ENCODE measurements at places on chromosomes 7 and 10.
A peak's percentile ranks its signal among the peaks of the same experiment; 100 is the strongest.

GRCh38 chr7:28207486-28208158 lies 27.0 kb upstream of the JAZF1 start:
- no peak for DNase-seq

- DNase-seq, result no peak
Measured at GRCh38 chr7:156988343-156989185, 21.9 kb downstream of the MNX1 start.

GRCh38 chr7:28409716-28410627 lies 2.3 kb upstream of the CREB5 start:
- DNase-seq, result no peak

- no peak for DNase-seq
Measured at GRCh38 chr10:33244354-33244967, 90.0 kb downstream of the NRP1 start.

DNA sequence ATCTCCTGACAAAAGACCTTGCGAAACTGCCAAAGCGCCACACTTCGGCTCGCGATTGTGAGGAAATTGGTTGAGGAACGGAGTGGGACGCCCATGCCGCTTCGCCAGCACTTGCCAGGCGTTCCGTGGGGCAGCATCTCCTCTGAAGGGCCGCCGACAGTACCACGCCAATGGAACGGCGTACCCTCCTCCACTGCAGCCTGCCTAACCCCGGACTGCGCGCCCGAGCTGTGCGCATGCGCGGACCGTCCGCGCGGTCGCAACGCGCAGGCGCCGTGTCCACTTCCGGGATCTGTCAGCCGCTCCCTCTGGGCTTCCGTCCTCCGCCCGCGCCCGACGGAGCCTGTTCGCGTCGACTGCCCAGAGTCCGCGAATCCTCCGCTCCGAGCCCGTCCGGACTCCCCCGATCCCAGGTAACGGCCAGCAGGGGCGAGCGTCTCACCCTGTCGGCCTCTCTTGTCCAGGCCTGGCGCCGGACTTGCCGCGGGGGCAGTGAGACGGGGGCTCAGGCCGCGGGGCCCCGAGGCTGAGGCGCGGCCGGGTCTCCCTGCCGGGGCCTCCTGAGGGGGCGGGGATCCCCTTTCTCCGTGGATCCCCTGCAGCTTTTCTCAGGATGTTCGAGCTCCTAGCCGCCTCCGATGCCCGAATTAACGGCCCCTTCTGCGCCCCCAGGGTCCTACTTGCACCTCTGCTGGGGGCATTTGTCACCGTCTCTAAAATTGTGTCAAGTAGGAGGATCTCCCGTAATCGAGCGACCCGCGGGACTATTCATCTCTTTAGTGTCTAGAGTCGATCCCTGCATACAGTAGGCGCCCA lies at the start of gene ARPC1A:
Gene ARPC1A, plus strand, starts transcription at position 307 of the 816 bp plus-strand sequence. CDS start 7,456 bp downstream, outside the sequence.
- peak; percentile 93 for DNase-seq

GRCh38 chr10:1650542-1651269 lies 86.6 kb downstream of the ADARB2 start:
- DNase-seq, result no peak

DNA sequence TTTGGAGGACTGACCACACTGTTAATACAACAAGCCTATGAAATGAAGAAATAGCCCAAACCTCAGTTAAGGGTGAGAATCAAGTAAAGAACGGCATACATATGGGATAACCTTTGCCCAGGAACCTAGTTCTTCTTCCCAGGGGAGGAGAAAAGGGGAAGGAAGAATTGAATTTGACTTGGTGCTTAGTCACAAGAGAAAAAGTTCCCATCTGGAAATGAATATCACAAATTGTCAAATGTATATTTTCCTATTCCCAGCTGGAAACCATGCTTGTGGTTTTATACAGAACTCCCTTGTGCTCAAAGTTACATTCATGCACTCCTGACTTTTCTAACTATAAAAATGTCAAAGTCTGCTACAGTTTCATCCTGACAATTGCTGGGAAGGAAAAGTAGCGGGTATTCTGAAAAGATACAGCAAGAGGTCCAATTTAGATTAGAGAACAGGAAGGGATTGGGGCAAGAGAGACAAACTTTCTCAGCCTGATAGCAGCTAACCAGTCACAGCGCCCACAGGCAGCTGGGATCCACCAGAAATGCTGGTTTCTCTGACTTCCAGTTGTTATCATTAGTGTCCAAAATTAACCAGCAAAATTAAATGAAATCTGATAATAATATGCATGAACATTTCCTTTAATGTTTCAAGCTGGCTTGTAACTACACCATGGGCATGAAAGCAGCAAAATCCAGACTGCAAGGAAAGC lies 18.6 kb upstream of the GSAP start:
- DNase-seq, result no peak

DNA sequence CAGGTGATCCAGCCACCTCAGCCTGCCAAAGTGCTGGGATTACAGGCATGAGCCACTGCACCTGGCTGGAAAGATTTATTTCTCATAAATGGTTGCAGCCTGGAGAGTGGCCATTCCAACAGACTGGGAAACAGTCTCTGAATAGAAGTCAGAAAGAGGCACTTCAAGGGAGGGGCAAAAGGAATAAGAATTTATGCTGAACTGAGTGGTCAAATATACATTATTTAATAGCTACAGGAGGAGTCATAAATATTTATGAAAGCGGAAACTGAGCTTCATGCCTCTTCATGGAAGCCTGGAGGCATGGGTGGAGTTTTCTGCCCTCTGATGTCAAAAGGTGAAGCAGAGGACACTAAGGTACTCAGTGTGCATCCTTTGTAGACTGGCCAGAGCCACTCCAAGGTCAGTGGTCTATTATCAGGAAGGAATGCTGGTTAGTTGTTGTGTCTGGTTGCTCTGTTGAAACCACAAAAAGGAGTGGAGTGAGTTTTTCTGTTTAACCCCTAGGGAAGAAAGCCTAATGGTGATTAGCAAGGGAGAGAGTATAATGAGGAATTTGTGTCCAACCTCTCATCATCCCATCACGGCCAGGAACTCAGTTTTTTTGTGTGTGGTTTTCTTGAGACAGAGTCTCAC lies 9.3 kb upstream of the NRBF2 start:
- DNase-seq, result no peak

DNA sequence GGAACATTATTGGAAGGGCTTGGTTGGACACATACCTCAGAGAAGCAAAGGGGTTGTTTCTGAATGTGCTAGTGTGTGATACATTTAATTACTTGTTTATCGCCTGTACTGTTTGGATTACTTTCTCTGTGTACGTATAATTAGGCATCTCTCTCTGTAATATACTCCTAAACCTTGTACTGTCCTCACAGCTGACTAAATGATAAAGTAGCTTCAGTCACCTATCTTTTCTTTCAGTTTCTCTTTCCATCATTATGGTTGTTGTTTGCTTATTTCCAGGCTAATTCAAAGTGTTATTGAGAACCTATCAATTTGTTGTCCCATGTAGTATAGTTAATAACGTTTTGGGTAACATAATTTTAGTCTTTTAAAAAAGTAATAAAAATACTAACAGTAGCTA lies 34.0 kb downstream of the MXI1 start:
- no peak for DNase-seq

DNA sequence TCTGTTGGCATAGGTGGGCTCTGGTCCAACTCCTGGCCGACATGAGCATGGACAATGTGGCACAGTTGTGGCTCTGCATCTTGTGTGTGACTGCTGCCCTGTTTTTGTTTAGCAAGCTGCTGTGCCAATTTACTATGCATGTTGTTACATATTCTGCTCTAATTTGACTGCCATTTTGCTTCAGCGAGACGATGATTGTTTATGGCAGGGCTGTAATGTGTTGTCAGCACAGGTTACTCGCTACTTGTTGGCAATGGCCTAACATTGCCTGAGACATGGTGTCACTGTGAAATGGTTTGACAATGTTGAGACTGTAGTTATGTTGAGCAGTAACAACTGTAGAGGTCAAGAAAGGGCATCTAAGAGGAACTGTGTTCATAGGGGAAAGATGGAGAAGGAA lies 659.6 kb downstream of the AUTS2 start:
- DNase-seq, result no peak

DNA sequence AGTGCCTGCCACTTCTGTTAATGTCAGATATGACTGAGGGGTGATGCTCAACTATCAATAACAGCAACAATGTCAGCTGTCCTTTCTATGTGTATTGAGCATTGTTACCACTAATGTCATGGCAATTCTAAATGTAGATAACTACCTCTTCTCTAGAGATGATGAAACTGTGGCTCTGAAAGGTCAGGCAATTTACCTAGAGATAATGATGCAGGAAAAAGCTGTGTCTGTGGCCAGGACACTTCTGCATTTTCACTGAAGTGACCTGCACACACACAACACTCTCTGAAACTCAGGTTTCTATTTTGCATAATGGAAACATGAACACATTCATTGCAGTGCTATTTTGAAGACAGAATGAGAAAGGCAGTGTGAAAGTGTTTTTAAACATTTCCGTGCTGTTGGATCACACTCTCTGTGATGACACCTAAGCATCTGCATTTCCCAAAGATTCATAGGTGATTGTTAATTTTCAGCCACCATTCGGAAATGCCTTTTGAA lies 148.2 kb downstream of the KCND2 start:
- DNase-seq, result no peak

DNA sequence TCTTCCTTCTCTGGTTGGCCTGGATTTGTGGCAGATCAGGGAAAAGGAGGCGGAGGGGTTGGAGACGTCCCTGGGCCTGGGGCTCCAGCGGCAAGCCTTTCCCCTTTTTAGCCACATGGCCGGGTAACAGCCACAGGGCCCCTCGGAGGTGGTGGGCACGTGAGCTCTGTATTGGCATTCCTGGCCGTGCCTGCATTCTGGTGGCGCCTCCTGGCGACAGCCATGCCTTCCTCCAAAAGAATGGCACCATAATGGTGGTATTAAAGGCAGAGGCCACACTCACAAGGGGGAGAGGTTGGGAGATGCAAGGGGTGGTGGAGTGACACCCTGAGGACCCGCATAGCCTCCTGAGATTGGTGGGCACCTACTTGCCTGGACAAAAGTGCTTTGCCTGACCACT lies 3.0 kb upstream of the AQP1 start:
- no peak for DNase-seq

DNA sequence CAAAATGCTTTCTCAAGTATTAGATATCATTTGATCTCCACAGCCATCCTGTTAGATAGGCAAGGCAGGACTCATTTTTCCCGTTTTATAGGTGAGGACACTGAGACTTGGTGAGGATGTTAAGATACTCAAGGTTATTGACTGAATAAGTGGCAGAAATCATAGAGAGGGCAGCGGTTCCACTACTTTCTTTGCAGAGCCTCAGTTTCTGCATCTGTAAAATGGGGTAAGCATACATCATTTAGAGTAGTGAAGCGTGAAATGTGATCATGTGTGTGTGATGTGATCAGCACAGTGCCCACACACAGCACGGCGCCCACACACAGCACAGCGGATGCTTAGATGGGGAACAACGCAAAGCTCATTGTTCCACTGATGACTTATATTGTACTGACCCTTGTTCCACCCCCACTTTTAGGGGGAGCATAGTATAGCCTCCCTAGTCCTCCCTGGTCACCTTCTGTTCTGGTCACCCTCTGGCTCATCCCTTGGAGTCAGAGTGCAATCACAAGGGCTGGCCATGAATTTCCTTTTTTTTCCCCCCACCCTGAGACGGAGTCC lies 10.5 kb downstream of the UBTD1 start:
- DNase-seq, result no peak

DNA sequence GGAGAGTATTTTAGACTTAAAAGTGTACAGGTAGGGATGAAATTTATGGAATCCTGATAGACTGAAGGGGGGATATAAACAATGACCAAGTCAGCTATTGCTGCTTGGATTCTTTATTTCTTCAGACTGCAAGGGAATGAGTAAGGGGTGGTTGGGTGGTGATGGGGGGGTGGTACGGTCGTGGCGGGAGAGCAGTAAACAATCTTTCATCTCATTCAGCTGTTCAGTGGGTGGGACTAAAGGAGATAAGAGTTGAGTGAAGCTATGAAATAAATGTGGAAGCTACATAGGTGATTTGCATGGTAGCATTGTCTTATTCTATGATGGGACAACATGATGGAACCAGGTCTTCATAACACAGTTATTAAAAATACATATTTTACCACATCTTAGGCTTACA lies 1.8 kb downstream of the SEPTIN7 start:
- DNase-seq, result peak; percentile 26

- DNase-seq, result no peak
Measured at GRCh38 chr7:114718861-114719260, 203.0 kb upstream of the MDFIC start.

- DNase-seq, result no peak
Measured at GRCh38 chr10:67914777-67915340, 30.4 kb downstream of the SIRT1 start.

- no peak for DNase-seq
Measured at GRCh38 chr7:35463751-35464150, 209.9 kb upstream of the TBX20 start.

DNA sequence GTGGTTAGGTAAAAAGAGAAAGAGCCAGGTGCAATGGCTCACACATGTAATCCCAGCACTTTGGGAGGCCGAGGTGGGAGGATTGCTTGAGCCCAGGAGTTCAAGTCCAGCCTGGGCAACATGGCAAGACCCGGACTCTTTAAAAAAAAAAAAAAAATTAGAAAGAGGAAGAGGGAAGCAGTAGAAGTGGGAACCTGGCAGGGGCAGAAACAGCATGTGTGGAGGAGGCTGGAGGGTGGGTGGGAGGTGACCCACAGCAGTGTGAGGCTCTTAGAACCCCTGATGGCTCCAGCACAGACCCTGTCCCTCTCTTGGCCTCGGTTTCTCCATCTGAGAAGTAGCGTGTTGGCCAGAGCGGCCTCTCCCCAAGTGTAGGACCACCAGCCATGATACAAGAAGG lies 4.9 kb upstream of the CCL24 start:
- no peak for DNase-seq

DNA sequence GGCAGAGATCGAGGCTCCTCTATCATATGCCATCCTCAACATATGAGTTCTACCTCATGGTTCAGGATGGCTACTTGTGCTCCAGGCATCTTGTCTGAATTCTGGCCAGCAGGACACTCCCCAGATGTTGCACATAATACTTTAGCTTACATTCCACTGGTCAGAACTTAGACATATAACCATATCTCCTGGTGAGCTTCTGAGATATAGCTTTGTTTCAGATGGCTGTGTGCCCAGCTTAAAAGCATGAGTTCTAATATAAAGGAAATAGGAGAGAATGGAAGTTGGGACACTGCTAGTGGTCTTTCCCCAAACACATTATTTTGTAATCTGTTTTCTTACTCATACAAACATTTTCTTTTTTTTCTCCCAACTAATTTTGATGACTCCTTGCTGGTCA lies 50.8 kb upstream of the IFRD1 start:
- no peak for DNase-seq

- no peak for DNase-seq
Measured at GRCh38 chr10:86074294-86074693, 292.3 kb downstream of the GRID1 start.

DNA sequence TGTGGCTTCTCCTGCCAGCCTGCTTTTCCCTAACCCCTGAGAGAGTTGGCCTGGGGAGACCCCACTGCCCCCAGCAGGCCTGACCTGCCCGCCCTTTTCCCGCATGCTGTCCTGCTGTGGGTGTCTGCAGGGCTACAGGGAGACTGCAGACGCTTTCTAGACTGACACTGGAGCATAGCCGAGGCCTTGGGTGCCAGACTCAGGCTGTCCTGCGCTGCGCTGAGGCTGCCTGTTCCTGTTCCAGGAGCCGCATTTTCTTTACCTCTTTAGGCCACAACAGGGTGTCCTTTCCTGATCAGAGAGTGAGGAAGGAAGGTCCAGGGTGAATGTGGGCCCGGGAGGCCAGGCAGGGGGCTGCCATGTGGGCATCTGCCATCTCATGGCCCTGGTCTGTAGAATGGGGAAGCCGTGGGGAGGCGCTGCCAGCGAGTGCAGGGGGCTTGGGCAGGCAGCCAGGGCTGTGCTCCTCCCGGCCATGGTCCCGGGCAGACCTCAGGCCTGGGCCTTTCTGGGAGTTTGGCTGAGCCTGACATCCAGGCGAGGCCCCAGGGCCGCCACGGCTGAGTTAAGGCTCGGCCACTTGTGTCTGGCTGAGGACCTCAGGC lies 3.6 kb downstream of the PWWP2B start:
- no peak for DNase-seq
